ENCODE measurements at places on chromosomes 3 and 15. TPM values are rescaled to one million over a fixed set of nuclear protein-coding genes. Genes with fewer than 3 reads are reported as not detected.
A peak's percentile ranks its signal among the peaks of the same experiment; 100 is the strongest.

DNA sequence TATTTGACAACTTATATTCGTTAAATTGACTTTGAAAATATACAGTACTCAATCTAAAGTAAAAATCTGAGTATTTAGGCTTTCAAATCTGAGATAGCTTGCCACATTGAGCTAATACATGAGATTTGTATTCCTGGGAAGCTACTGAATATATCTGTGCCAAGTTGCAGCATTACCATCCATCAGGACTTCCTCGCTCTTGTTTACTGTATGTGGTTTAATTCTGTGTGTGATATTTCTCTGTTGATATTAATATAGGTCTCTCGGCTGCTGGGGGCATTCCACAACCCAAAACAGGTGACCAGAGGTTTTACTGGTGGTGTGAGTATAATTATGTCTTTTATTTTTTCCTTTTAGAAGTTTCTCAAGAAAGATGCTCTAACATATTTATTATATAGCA is 5.8 kb downstream of the IDH3A start:
- no peak for DNase-seq

GRCh38 chr15:43792761-43793476 is 799 bp downstream of the SERF2 start:
- DNase-seq, result no peak

- peak; percentile 69 for DNase-seq
Observed at GRCh38 chr3:101703169-101703568, 16.7 kb upstream of the RPL24 start.

DNA sequence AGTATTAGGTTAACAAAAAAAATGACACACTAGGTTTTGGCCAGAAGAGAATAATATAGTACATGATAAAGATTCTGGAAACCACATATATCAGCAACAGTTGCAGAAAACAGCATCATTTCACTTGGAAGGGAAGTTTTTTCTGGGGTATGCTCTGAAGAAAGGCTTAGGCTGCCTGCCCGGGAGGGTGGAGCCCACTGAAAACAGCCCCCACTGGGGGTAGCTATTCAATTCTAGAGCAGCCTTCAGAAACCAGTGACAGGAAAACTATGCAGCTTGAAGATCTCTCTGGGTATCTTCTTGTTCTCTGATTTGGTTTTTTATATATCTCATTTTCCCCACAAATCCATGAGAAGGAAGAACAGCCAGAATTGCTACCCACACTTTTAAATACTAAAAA is 43.2 kb downstream of the ZMAT3 start:
- no peak for DNase-seq

GRCh38 chr15:24955531-24955921 is 739 bp downstream of the SNRPN start:
- no peak for DNase-seq

DNA sequence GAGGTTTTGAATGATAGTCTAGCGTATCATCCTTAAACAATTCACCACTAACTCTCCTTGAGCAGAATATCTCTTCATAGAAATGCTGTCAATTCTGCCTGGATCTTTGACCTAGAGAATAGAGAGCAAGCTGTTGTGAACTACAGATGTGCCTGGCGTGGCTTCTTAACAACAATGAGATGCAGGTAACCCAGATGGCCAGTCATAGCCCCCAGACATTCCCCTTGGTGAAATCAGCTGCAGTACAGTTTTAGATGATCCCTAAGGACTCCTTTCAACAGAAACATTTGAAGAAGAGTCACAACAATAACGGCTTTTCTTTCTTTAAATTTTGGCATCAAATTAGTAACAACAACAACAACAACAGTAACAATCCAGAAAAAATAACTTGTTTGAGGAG is 1041.3 kb downstream of the ROBO1 start:
- no peak for DNase-seq

GRCh38 chr15:90364251-90364650 is 12.2 kb downstream of the ZNF774 start:
- peak; percentile 90 for DNase-seq

- DNase-seq, result peak; percentile 7
Observed at GRCh38 chr3:146594843-146595482, 10.2 kb downstream of the PLSCR5 start.

The TMEM207 gene
- total RNA-seq, result not detected

The CPNE9 gene
- not detected for total RNA-seq

The GOLGA8S gene
- not detected for total RNA-seq

The FILIP1L gene
- 29.0 TPM for total RNA-seq

All from A172 (cell line).